CD4-positive, alpha-beta T cell treated with Interferon gamma for 1 hour (primary cell): ENCODE measurements at places on chromosomes 7 and 10.

GRCh38 chr10:119549247-119549999 is 6.9 kb upstream of the RGS10 start:
- DNase-seq, result no peak

DNA sequence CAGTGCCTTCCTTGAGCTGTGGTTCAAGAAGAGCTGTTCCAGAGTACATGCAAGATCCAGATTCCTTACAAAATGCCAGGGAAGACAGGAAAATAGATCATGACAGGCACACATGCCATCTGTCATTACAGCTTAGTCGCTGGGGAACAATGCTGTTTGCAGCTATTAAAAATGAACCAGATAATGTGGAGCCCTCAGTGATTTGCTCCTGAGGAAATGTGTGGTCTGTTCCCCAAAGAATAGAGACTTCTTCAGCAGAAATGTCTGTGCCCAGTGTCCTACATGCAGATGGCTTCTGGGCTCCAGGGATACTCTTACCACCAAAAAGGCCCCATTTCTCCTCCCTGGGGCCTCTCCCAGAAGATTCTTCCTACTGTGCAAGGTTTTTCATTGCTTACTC is 627.9 kb downstream of the SORCS3 start:
- DNase-seq, result no peak

DNA sequence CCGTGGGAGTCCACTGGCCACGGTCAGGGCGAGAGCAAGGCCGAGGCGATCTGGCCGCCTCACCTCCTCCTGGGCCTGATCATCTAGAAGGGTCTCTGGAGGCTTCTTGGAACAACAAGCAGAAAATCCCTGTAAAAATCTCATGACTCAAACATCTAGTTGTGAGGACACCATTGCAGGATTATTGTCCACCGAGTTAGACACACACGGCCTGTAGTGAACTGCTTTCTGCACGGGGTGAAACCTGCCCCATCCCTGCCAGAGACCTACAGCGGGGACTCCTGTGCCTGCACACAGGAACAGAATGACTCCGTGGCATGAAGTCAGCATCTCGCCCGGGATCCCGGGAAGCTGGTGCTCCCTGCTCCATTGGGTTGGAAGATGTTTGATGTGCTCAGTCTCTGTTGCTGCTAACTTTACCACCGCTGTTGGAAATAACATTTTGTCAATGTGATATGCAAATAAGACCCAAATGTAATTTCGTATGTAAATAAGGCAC is 267.0 kb upstream of the TCERG1L start:
- no peak for DNase-seq

DNA sequence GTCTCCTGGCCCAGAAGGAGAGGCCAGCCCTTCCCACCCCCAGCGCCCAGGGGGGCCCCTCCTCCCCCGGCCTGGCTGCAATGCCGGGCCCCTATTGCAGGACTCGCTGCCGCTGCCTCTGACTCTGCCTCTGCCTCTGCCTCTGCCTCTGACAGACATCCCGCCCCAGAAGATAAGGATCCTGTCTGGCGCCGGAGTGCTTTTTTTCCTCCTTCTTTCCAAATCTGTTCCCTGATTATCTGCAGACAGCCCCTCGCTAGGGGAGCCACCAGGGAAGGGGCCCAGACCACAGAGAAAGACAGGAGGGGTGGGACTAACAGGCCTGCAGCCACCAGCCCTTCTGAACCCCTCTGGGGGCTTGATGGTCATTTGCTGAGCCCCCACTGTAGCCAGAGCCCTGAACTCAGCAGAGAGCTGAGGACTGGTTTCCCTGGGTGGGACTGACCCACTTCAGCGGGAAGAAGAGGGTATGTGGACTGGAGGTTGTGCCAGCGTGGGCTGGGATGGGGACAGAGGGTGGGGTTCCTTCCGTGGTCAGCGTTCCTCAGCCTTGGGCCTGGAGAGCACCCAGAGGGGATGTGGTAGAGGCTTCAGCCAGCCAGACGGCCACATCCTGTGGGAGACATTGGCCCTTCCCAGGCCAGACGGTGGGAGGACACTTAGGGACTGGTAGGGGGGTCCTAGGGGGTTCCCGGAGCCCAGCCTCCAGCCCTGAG is 22.8 kb downstream of the UNC5B start:
- DNase-seq, result no peak

- no peak for DNase-seq
These were observed 778.9 kb downstream of the KCNMA1 start for GRCh38 chr10:76858721-76859120.

- no peak for DNase-seq
These were observed 60.9 kb downstream of the COBL start for GRCh38 chr7:51255536-51256208.
